ENCODE measurements at places on chromosomes 1 and 21.

DNA sequence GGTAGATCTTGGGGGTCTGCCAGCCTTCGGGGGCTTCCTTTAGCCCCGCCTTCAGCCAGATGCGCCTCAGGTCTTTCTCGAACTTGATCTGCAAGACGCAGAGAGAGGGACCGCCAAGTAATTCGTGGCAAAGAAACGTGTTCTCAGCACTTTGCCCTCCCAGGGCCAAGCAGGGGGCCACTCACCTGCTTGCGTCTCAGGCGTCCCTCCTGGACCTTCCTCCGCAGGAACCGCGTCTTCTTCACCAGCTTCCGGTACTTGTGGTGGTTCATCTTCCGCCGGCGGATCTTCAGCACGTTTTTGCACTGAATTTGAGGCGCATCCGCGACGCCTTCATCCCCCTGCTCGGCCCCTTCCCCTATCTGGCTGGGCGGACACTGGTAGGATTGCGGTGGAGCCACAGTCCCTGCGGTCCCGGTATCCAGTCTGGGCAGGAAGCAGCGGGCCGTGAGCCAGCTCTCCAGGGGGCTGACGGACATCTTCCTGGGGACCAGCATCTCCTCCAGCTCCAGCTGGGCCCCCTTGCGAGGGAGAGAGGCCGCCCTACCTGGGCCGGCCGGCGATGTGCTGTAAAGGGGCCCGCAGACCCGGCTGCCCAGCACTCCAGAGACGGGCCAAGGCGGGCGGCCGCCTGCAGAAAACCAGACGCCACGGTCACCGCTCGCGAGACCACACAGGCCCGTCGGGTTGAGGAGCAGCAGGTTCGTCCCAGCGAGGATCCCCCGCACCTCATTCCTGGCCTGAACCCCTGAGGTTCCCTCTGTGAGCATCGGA, 1.0 kb downstream of the AURKAIP1 start:
- no peak for DNase-seq

- DNase-seq, result no peak
Observed at GRCh38 chr1:183720028-183720427, 66.9 kb upstream of the APOBEC4 start.

GRCh38 chr1:115337633-115338456, at the start of gene NGF:
Gene NGF (minus strand): TSS chr1:115338249. CDS start chr1:115286795, 51,454 bp downstream.
- DNase-seq, result no peak

GRCh38 chr1:35151220-35151619, 41.7 kb downstream of the SFPQ start:
- DNase-seq, result no peak

DNA sequence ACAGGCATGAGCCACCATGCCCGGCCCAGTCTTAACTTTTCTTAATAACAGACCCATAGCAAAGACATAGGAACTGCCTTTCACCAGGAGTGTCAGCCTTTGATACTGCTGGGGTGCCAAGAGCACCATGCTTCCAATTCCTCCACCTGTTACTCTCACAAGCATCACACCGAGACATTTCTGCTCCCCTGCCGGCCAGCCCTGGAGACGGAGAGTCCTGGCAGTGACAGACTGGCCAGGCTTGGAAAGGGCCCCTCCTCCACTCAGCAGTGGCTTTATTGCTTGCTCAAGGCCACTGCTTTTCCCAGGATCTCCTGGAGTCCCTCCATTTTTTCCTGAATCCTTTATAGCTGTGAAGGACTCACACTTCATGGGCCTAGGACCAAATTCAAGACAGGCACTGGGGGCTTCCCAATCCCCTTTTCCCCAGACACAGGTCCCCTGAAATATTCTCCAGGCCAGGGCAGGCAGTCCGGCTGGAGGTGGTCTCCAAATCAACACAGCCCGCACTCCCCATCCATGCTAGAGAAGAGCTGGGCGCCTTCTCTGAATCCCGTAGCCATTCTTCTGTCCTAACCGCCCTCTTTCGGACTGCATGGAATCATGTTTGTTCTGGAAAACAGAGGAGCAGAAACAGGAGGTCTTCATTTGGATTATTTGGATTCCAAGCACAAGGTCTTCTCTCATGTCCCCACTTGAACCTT, 25.5 kb upstream of the PTPRF start:
- no peak for DNase-seq

DNA sequence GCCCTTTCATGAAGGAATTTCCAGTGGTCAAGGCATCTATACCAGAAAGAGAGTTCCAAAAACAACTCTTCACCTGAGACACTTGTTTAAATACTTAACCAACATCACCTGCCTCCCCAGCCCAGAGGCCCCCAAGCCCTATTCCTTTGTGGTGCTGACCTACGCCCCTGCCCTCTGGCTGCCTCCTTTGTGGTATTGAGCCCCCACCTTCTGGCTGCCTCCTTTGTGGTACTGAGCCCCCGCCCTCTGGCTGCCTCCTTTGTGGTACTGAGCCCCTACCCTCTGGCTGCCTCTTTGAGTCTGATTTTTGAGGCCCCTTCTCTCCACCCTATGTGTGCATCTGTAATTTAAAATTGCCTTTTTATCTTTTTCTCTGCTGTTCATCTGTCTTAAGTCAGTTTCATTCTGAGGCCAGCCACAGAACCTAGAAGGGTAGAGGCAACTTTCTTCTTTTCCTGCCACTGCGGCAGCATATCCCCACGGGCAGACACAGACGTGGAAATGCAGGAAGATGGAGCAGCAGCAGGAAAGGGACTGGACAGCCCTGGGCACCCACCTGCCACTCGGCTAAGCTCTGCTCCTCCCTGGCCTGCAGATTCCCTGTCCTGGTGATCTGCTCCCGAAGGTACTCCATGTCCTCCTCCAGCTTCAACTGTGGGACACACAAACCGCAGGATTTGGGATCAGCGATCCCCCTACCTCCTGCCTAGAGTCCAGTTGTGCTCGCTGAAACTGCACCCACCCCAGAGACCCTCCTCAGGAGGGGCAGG, 3.2 kb downstream of the TRIM17 start:
- DNase-seq, result no peak

DNA sequence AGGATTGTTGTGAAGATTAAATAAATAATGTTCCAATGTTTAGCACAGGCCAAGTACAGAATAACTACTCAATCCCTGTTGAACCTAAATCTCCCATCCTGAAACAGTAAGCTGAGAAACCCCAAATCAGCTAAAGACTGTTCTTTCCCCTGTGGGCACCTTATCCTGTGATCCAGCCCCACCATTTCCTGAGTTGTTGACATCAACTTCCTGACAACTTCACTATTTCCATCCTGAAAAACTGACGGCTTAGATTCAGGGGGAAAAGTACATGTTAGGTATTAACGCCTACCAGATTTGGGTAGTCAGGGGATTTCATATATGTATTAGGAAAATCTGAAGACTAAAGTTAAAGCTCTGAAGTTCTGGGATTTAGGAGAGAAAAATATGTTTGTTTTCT, 51.7 kb upstream of the PALMD start:
- no peak for DNase-seq

DNA sequence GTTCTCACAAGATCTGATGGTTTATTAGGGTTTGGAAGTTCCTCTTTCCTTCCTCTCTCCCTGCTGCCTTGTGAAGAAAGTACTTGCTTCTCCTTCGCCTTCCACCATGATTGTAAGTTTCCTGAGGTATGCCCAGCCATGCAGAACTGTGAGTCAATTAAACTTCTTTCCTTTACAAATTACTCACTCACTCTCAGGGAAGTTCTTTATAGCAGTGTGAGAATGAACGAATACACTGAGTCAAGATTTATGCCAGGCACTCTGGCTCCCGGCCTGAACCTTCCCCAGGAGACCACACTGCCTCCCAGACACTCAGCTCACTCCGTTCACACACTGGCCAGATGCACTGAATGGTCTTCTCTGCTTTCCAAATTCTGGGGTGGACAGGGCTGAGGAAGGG, 308.3 kb upstream of the AJAP1 start:
- peak; percentile 25 for DNase-seq

GRCh38 chr1:3471356-3472087, 17.1 kb downstream of the ARHGEF16 start:
- DNase-seq, result peak; percentile 48

DNA sequence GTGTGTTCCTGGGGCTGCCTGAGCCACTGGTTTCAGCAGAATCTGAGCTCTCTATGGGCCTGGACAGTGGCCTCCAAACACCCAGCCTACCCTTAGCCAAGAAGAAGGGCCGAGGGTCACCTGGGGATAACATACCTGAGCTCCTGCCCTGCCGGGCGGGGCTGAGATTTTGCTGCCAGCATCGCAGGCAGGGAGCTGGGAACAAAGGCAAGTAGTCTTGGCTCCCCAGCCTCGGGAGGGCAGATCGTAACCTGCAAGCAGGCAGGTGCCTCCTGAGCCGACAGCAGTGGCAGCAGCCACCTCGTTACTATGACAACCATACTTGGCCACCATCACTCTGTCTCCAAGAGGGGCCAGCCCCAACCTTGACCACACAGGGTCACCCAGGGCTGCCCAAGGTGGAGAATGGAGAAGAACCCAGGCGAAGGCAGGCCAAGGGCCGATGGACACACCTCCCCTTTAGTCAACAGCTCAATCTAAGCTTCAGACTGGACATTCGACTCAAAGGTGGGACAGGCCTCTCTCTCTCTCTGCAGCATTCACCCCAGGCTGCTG, 54.6 kb downstream of the TOMM20 start:
- no peak for DNase-seq

- DNase-seq, result no peak
Observed at GRCh38 chr1:153251988-153252387, 7.5 kb upstream of the LORICRIN start.

- DNase-seq, result no peak
Observed at GRCh38 chr1:30144831-30145230, 578.6 kb downstream of the MATN1 start.

DNA sequence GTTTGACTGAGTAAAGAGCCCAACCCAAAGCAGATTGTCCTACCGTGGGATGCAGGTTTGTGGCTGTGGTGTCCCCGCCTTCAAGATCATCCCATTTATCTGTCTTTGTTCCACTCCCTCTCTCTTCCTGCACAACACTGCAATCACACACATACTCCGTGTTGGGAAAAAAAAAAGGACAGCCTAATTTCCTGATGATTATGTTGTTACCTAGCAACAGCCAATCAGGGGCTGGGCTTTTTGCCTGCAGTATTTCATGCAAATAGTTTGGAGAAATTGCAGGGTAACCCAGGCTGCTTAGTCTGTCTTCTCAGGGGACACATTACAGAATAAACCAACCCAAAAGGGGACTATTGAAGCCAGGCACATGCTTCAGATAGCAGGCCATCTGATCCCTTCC, 38.3 kb downstream of the PHC2 start:
- DNase-seq, result no peak

- DNase-seq, result no peak
Observed at GRCh38 chr1:186793582-186793927, 35.2 kb upstream of the PLA2G4A start.

DNA sequence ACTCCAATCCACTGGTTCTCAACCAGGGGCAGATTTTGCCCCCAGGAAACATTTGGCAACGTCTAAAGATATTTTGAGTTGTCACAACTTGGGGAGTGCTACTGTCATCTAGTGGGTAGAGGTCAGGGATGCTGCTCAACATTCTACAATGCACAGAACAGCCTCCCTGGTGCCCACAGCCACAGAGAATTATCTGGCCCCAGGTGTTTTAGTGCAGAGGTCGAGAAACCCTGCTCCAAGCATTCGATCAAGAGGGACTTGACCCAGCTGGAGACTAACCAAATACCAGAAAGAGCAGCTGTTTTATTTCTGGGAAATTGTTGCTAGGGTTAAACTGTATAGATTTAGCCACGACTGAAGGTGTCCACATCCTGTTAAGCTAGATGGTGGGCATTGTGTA, 19.2 kb downstream of the CD247 start:
- DNase-seq, result no peak

GRCh38 chr21:41483415-41483814, 24.5 kb downstream of the TMPRSS2 start:
- DNase-seq, result no peak
